ENCODE measurements at places on chromosomes 16 and 17.

DNA sequence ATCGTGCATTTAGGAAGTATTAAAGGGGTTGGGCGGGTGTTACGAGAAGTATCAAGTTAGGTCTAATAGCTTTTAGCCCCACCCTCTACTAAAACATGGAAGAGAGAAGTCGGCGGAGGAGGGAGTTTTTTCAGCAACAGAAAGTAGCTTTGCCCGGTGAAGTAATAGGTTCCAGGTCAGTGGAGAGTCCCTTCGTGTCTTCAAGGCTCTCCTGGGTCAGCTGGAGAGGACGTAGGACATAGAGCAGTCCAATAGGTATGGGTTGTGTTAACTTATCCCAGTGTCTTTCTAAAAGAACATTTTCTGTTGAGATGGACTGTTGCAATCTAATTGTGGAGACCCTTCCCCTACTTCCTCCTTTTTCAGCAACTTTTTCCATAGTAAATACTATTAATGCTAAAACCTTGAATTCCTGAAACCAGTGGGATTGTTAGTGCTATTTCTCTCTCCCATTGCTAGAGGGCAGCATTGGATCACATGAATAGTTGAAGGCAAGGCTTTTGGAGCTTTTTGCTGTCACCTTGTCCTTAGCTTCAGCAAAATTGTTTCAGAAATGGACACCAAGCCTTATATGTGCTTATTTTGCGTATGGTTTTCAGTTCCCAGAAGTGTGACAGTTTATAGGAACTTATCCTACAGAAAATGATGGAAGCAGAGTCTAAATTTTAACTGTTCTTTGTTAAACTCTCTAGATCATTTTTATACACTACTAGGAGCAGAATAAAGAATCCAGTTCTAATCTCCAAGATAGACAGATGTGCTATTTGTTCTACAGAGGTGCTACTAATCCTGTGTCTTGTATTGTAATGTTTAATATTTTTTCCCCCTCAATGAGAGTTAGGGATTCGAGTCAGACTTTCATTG, 38.4 kb downstream of the UTP18 start:
- DNase-seq = no peak

- DNase-seq = no peak
Observed at GRCh38 chr16:27960619-27961295, 102.8 kb downstream of the GSG1L start.

DNA sequence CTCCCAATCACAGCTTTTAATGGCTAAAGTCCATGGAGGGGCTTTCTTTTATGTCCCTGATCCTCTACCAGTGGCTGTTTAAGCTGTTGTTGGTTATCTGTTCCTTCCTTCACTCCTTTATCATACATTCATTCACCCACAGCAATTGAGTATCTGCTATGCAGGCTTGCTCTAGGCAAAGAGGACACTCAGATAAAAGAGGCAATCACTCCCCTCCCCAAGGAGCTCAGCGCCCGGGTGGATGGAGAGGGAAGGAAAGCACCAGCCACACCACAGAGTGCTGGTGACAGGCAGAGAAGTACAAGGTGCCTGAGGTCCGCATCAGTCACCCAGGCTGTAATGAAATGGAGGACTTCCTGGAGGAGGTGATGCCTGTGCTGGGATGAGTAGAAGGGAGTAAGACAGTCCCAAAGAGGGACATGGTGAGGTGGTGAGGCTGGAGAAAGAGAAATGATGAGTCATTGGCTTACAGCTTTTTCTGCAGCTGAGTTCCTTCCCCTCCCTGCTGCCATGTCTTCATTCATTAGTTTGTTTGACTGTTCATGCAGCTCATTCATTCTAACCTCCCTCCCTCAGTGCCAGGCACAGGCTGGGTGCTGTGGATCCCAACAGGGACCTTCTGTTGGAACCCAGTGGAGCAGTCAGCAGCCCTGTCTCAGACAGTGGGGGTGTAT, 12.8 kb upstream of the NGFR start:
- no peak for DNase-seq

- DNase-seq = no peak
Observed at GRCh38 chr16:68397710-68398201, 50.6 kb downstream of the SMPD3 start.

- DNase-seq = no peak
Observed at GRCh38 chr16:88295671-88296436, 86.9 kb upstream of the ZNF469 start.

GRCh38 chr17:49577963-49578362, 2.3 kb downstream of the NXPH3 start:
- no peak for DNase-seq

GRCh38 chr16:17951378-17951777, 385.2 kb downstream of the NPIPA8 start:
- DNase-seq = no peak

DNA sequence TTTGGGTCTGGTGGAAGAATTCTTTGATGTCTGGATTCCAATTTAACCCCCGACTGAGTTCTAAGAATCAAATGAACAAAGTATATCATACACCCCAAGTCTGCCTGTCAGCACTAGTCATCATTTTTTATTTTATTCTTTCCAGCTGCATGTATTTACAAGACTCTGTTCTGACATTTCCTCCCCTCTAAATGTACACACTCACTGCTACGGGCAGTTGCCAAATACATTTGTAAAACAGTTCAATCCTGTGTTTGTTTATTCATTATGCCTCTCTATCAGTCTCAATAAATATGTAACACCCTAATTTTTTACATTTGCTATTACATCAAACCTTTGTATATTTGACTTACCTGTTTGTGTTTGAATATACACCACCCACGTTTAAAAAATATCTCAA, 422.3 kb upstream of the PSMD7 start:
- no peak for DNase-seq

DNA sequence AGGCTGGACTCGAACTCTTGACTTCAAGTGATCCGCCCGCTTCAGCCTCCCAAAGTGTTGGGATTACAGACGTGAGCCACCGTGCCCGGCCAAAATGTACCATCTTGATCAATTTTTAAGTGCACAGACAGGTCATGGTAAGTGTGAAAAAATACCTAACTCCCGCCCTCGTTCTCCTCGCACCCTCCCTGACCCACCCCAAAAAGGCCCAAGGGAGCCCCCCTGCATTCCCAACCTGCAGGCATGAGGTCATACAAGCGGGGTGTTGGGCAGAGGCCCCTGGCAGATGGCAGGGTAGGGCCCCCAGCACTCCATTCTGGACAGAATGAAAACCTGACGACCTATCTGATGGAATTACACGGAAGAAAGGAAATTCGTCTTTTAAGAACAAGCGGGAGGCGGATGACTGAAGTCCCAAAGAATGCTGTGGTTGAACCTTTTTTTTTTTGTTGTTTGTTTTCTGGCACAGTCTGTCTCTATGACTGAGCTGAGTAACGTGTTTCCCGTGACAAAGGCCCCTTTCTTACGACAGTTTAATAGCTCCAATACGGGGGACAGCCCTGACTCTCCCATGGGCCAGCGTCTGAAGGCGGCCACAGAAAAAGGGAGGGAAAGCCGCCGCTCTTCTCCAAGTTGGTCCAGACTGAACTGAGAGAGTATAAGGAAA, 376.4 kb downstream of the SLC39A11 start:
- no peak for DNase-seq

DNA sequence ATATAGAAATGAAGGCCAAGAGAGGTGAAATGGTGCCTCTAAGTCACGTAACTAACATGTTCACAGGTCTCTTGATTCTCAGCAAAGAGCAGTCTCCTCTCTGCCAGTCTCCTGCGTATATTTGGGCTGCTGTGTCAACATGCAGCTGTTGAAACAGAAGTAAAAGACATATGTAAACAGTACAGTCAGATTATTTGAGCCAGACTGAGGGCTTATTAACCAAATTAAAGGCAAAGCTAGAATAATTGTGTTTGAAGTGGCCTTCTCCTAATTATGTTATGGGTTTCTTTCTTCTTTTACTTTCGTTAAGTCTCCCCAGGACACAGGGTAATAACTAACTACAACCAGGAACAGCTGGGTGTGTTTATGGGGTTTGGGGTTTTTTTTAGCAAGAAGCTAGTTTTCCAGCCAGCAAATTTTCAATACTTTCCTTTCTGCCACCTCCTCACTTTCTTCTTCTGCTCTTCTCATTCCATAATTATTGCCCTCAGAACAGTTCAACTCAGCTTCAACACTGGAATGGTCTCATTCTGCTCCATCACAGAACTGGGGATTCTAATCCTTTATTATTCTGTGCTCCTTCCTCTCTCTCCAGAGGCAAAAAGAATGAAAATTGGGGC, 18.4 kb downstream of the G6PC1 start:
- no peak for DNase-seq

- no peak for DNase-seq
Observed at GRCh38 chr17:43854498-43854897, 7.5 kb downstream of the CD300LG start.

DNA sequence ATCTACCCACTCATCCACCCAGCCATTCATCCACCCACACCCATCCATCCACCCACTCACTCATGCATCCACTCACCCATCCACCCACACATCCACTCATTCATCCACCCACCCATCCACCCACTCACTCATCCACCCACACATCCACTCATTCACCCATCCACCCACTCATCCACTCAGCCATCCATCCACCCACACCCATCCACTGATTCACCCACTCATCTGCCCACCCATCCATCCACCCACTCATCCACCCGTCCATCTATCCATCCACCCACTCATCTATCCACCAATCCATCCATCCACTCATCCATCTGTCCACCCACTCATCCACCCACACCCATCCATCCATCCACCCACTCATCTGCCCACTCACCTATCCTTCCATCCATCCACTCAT, 17.3 kb downstream of the NATD1 start:
- no peak for DNase-seq

DNA sequence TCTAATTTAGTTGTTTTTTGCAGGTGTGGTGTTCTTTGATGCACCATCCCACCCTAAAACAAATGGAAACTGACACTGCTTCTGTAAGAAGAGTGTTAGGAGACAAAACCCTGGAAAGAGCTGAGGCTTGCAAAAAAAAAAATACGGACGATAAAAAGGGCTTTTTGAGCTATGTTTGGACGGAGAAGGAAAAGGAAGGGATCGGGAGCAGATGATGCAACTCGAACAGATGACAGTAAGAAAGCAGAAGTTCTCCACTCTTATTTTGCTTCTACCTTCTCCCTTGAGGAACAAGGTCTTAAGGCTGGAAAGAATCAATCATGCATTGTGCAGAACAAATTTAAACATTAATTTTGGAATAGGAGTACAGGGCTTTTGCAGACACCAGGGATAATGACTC, 136.7 kb downstream of the MAF start:
- DNase-seq = no peak

- no peak for DNase-seq
Observed at GRCh38 chr17:17420561-17421269, 56.1 kb upstream of the MED9 start.

DNA sequence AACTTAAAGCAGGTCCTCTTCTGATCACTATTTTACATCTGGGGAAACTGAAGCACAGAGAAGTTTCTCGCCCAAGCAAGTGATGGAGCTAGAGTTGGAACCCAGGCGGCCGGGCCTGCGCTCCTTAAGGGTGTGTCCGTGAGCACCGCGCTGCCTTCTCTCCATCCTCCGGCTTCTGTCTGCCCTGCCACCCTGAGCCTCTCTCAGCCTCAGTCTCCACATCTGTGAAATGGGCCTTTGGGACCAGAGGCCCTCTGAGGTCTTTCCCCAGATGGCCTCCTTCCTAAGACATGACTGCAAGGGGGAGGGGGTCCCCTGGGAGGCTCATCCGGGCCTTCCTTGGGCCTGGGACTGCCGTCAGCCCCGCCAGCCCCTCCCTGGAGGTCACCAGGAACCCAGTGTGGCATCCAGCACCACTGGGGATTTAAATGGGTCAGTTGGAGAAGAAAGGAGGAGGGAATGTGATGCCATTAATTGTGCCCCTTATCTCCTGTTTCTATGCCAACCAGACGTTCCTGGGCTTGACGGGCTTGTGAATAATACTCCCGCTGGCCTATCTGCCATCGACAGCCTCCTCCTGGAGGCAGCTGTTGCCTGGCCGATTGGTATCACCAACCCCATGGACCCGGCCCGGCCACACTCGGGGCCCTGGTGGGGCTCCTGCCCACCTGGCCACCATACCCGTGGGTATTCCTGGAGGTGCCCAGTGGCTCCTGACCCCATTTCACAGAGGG, 5.1 kb downstream of the ZFPM1 start:
- DNase-seq = no peak

GRCh38 chr16:69917311-69917710, 33.8 kb upstream of the CLEC18A start:
- no peak for DNase-seq

DNA sequence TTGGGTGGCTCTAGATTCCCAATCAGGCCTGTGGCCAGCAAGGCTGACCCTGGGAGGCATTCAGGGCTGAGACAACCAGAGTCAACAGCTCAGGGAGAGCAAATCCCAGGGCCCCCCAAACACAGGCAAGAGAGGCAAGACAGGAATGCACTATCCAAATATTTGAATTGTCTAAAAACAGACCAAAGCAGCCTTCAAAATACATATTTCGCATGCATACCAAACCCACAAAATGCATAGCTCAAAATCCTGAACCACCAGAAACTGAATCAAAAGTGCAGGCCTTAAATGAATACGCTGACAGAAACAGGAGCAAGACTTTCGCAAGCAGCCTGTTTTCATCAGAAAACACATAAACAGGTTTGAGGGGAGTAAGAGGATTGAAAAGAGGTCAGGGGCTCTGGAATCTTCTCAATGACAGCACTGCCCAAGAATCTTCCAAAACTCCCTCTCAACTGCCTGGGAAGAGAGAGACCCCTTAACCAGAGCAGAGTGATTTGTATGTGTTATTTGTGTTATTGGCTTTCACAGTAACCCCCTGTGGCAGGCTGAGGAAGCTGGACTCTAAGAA, 213.6 kb upstream of the CDH5 start:
- DNase-seq = no peak

DNA sequence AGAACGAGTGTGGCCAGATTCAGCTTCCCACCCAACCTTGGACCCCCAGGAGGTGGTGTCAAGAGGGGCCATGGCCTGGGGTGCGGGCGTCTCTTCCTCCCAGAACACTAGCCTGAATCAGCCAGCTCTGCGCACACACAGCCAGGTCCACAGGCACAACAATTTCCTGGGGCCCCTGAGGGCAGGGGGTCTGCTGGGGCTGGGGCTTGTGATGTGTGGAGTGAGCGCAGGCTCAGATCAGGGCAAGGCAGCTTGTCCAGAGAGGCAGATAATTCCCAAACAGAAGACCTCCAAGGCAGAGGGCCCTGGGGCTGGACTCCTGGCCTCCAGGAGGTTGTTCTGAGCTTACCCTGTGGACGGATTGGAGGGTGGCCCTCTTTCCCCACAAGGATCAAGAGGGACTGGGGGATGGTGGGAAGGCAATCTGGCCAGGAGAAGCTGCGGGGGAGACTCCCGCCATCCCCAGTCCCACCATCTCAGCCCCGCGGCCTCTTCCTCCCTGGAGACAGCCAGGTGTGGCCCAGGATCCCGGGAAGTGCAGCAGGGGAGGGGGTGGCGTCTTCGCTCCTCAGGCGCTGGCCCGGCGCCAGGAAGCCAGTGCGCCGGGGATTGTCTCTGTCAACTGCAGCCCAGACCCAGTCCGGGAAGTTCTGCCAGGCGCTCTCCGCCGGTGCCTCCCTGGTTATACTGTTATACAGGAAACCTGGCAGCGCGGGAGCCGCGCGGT, 52.0 kb upstream of the AMZ2 start:
- no peak for DNase-seq

GRCh38 chr17:19706791-19707727, 9.3 kb downstream of the SLC47A2 start:
- peak; percentile 11 for DNase-seq

- no peak for DNase-seq
Observed at GRCh38 chr16:53457670-53458069, 23.4 kb downstream of the RBL2 start.

All from NCI-H187 (cell line).